Activated CD8-positive, alpha-beta memory T cell treated with anti-CD3 and anti-CD28 coated beads for 1 hour (primary cell): ENCODE measurements at places on chromosomes 5 and 9.

GRCh38 chr9:35844628-35845270 lies 15.7 kb downstream of the TMEM8B start:
- DNase-seq = no peak

DNA sequence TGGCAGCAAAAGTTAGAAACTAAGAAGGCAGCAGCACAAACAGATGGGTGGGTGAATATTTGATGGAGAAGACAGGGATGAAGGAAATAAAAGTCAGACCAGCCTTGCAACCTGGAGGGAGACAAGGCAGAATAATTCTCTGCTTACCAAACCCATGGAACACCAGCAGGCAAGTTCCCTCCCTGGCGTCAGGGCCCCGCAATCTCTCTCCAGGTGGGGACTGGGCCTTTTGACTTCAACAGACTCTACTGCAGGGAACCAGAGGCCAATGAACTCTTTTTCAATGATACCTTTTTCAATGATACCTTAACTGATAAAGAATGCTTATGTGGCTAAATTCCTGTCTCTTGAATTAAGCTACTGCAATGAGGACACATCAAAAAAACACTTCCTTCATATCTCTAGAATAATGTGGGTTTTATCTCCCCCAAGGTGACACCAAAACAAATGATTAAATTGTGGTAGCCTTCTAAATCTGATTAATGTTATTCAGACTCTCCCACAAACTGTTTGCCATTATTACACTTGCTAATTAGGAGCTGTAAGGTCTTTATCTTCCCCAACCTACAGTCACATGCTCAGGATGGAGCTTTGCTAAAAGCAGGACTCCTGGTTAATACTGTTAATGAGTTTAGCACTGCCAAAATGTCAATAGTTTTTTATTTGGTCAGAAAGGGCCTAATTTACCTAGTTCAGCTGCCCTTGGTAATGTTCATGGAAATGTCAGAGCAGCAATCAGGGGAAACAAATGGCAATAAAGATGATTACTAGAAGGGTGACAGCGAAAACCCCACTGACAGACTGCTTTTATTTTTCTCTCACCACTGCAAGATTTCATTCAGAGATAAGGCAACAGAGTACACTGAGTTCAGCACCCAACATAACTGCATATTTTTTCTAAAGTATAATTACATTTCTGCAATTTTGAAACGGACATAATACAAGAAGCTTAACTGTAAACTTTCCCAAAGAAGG lies 165.5 kb downstream of the TSSK1B start:
- DNase-seq = no peak

GRCh38 chr5:130333089-130333488 lies 428.8 kb downstream of the CHSY3 start:
- no peak for DNase-seq

DNA sequence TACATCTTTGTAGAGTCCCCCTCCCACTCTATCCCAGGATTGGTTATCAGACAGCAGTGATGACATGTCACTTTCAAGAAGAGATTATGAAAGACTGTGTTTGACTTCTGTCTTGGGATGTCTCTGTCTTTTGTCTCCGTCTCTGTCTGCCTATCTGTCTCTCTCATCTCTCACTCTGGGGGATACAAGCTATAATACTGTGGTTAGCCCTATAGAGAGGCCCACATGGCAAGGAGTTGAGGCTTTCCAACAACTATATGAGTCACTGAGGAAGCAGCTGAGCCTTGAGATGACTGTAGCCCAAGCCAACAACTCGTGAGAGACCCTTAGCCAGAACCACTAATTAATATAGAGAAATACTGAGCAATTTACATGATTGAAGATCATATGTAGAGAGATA lies 284.8 kb downstream of the PDE4D start:
- DNase-seq = no peak

- DNase-seq = no peak
These were observed 146.4 kb downstream of the GCNT1 start for GRCh38 chr9:76605321-76605900.

DNA sequence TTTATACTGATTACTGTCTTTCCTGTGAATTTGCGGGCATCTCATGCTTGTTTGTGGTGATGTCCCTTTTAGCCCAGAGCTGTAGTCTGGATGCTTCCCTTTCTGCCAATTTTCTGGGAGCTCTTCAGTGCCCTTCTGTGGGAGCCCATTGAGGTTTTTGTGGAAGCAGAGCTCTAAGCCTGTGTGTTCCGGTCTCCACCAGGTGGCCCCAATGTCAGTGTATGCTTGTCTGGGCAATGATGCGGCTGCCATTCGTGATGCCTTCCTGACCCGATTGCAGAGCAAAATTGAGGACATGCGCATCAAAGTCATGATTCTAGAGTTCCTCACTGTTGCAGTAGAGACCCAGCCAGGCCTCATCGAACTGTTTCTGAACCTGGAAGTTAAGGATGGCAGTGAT lies 35.1 kb downstream of the SH3GLB2 start:
- DNase-seq = no peak

DNA sequence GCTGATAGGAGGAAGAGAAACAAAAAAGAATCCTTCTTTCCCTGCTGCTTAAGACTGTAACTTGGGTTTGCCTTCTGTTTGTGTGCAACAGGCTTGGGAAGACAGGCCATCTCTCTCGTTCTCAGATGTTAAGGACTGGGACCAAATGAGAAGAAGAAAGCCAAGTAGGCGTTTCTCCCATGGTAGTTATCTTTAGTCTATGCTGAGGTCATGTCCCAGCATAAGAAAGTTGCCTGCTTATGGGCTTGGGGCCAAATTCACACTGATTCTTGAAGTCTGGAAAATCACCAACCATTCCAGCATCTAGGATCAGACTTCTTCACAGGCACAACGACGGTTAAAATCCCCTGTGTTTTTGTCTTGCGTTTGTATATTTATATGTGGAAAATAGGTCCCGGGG lies 44.2 kb upstream of the PALM2AKAP2 start:
- DNase-seq = no peak

DNA sequence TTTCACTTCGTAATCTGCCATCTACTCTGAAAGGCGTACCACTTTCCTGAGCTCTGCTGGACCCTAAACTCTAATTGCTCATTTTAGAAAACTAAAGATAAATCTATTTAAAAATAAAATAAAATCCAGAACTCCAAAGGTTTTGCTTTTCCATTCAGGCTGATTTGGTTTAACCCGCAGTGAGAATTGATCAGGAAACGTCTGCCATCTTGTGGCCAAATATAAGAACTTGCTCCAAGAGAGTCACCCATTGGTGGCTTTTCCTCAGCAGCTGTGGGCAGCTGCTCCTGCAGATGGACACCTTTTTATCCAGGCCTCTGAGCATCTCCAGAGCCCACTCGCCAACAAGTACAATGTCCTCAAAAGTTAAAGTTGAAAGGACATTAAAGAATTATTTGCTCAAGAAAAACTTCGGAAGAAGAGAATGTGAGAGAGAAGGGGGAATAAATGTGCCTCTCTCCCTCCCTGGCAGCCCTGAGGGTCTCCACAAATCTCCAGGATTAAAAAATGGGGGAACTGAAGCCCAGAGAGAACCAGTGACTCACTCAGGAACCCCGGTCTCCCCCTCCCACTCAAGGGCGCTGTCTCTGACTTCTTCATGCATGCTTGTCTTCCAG lies 4.1 kb downstream of the SAXO1 start:
- DNase-seq = no peak

DNA sequence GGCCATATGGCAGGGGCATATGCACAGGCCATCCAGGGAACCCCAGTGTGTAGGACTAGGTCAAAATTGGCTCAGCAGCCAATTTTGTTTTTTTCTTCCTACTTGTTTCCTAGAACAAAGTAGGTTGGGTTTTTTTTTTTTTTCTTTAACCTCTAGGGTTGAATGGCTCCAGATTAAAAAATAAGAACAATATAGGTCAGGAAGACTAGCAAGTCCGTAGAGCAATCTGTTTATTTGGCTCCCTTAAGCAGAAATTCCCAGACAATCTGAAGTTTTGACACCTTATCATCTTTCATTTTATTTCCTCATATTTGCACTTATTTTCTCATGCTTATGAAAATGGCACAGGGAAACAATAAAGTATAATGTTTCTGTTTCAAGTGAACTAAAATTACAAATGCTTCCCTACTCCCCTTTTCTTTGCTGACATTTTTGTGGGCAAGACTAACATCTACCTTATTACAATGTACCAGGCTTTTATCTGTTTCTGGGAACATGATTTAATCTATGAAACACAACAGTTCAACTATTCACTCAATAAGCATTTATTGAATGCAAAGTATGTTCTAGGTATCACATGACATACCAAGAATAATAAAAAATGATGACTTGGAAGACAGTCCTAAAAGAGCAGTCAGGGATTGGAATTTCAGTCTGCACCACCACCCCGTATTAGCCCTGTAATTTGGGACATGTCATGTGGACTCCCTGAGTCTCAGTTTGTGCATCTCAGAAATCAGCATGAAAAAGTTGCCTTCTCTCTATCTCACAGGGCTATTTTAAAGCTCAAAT lies 30.5 kb downstream of the TLR4 start:
- DNase-seq = no peak
